ENCODE measurements at places on chromosomes 12 and 14.

DNA sequence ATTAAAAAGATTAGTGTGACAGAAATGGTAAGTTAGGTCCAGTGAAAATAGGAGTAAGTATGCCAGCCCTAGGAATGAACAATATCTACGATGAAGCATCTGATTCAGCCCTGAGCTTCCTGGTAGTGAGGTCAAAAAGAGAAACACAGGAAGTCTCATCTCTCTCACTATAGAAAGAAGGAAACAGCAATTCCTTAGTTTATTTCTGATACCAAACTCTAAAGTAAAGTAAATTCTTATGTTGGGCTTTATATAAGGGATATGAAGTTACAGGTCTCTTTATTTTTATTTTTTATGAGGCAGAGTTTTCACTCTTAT lies 76.7 kb upstream of the RFLNA start:
- no peak for DNase-seq

GRCh38 chr12:90909069-90909770 lies 45.8 kb downstream of the CCER1 start:
- DNase-seq = no peak

DNA sequence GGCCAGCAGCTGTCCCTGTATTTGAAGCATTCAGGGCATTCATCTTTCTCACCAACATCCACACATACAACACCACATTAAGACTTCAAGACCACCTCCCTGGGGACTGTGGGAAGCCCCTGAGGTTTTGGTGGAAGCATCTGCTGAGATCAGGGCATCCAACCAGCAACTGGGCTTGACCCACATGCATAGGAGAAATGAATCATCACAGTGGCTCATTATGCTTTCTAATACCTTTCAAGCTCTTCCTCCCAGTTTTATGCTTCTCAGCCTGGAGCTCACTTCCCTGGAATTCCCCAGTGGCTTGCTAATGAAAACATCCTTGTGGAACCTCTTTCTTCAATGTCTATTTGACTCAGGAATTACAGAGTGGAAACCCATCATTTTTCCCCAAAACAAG lies 21.4 kb upstream of the CMKLR1 start:
- DNase-seq = no peak

- no peak for DNase-seq
These were observed 50.6 kb upstream of the NUAK1 start for GRCh38 chr12:106189341-106189740.

GRCh38 chr12:51048661-51049251 lies 629 bp downstream of the LETMD1 start:
- no peak for DNase-seq

GRCh38 chr12:47814539-47815170 lies 5.0 kb downstream of the HDAC7 start:
- no peak for DNase-seq

GRCh38 chr12:13277293-13277692 lies 80.8 kb downstream of the EMP1 start:
- DNase-seq = no peak

- DNase-seq = no peak
These were observed 49.2 kb upstream of the SLC38A1 start for GRCh38 chr12:46318037-46318436.

DNA sequence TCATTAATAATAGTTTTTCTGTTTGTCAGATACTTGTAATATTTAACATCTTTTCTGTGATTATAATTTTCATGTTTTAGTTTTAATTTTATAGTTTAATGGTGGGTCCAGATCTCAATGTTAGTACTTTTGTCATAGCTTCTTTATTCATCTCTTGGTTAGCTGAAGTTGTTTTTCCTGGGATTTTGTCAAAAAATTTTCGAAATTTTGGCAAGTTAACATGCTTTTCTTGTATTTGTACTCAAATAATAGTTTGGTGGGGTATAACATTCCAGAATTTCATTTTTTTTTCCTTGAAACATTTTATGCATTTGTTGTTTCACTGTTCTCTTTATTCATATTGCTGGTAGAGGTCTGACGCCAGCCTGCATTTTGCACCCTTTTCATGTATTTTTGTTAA lies 45.5 kb downstream of the KTN1 start:
- DNase-seq = no peak

DNA sequence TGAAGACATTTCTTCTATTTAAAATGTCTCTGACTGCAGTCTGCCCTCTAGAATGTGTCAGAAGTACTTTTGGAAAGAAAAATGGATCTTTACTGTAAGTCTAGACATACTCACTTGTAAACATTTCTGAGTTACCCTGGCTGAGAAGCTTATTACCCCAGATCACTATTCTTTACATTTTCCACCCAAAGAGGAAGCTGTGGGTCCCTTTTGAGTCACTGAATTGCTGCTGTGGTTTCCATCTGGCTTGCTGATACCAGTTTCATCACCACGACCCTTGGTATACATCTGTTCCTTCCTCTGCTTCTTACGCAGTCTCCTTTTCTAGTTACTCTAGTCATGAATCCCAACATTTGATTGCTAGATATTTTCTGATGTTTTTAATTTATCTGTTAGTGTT lies 20.2 kb upstream of the CLEC4D start:
- DNase-seq = no peak

DNA sequence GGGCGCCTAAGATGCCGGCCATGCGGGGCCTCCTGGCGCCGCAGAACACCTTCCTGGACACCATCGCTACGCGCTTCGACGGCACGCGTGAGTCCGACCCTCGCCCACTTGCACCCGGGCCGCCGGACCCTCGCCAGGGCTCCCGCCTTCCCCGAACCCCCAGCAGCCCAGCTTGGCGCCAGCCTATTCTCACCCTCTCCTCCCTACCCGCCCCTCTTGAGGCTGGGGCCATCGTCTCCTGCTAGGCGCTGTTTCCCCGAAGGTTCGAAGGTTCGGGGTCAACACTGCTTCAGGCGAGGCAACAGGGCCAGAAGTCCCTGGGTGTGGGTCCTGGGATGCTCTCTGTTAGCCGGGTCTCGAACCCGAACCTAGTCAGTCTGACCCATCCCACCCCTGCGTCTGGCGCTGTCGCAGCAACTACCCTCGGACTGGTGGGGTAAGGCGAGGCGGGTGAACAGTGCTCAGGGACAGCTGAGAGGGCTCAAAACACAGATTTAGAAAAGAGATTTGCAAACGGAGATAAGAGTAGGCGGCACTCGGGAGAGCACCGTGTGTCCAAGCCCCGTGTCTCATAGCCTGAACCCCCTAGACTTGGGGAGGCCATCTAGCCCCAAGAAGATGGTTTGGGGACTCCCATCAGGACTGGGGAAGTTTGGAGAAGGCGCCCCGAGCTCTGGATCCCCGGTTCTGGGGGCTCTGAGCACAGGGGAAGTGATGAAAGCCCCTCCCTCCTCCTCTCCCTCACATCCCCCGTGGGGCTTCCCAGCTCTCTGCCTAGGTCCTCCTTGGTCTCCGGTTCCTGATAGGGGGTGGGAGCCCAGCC lies 787 bp downstream of the KCNH3 start:
- no peak for DNase-seq

Measured in activated B cell treated with CpG ODN at 0.5 μM for 24 hours (primary cell).